ENCODE measurements at places on chromosomes 6 and 20. TPM values are rescaled to one million over a fixed set of nuclear protein-coding genes. Genes with fewer than 3 reads are reported as not detected.

The RIPOR2 gene
- 33.4 TPM for total RNA-seq

The GPSM3 gene
- total RNA-seq = 1.4 TPM

The SOX4 gene
- 275 TPM for total RNA-seq

The PSORS1C2 gene
- total RNA-seq = not detected

The ZC3H12D gene
- 0.92 TPM for total RNA-seq

The PEDS1 gene
- 14.1 TPM for total RNA-seq

The SNTA1 gene
- 22.1 TPM for total RNA-seq

The EEF1A2 gene
- total RNA-seq = 313 TPM

The B3GALT4 gene
- 7.8 TPM for total RNA-seq

The NPEPL1 gene
- 11.3 TPM for total RNA-seq

The SRMS gene
- total RNA-seq = not detected

The RNF8 gene
- 24.2 TPM for total RNA-seq

The AVP gene
- total RNA-seq = 51.9 TPM

The EMILIN3 gene
- total RNA-seq = 3.5 TPM

The TMEM244 gene
- not detected for total RNA-seq

The MMS22L gene
- total RNA-seq = 14.3 TPM

The TNXB gene
- total RNA-seq = 6.0 TPM

The AK9 gene
- 54.7 TPM for total RNA-seq

The TBXT gene
- not detected for total RNA-seq

The RIMS1 gene
- total RNA-seq = 374 TPM

The SPDEF gene
- total RNA-seq = not detected

The CHRNA4 gene
- total RNA-seq = 26.5 TPM

All from diencephalon (tissue), 1 donor.